Coronary artery (tissue), 2 donors: ENCODE measurements at places on chromosomes 12 and 14.

- no peak for DNase-seq
Measured at GRCh38 chr12:10718279-10718821, 4.8 kb downstream of the YBX3 start.

DNA sequence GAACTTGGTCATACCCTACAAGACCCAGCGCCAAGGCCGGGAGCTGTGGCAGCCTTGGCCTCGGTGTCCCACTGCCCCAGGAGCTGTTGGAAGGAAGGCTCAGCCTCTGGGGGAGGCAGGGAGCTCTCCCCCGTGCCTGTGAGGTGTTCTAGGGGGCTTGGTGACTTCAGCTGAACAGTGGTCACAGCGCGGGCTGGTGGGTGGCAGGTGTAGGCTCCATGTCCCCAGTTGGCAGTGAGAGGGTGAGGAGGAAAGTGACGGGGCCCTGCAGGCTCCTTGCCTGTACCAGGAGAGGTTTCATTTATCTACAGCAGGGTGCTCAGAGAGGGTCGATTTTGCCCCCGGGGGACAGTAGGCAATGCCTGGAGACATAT lies 47.5 kb downstream of the DLK1 start:
- no peak for DNase-seq

DNA sequence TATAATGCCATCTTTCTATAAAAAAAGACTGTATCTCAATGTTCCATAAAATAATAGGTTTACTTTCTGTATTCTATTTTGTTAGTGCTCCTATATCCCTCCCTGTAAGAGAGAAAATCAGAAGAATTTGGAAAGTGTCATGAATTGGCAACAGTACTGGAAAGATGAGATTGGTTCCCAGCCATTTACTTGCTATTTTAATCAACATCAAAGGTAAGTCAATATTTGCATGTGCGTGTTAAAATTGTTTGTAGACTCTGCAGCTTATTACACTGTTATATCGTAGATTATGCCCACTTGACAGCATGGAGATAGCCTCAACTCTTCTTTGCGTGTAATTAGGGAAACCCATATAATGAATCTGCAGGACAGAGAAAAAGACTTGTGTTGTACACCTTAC lies 34.0 kb downstream of the KCNMB4 start:
- DNase-seq = no peak

GRCh38 chr12:42960087-42960527 lies 370.6 kb upstream of the PRICKLE1 start:
- DNase-seq = no peak

GRCh38 chr14:57302883-57303282 lies 34.1 kb downstream of the AP5M1 start:
- DNase-seq = no peak

DNA sequence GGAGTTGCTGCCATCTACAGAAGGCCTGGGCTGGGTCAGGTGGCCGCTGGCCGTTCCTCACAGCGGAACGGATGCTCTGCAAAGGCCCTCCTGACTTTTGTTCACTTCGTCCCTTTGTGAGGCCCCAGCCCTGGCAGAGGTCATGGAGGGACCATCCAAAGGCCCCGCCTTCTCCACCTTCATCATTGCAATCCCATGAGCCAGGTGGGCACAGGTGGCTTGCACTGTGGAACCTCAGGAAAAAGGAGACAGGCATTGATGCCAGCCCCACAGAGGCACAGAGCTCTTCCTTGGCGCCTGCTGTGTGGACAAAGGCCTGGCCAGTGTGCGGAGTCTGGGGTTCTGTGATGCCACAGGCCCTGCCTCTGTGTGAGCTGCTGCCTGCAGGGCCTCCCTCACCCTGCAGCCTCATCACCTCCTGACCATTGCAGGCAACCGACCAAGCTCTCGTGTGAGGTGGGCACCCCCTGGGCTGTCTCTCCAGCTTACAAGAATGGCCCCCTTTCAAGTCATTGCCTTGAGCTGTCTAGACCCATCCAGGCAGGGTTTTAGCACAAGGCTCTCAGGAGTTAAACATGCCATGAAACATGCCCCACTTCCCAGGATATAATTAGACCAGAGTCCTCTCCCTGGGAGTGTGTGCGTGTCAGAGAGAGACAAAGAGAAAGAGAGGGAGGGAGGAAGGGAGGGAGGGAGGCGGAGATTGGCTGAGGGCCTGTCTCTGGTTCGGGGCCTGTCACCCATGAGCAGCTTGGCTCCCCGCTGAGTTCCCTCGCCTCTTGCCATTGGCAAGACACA lies 19.3 kb downstream of the NFKBIA start:
- DNase-seq = peak; percentile 94

GRCh38 chr12:123288751-123289346 lies 17.2 kb upstream of the CDK2AP1 start:
- DNase-seq = no peak
